ENCODE measurements at places on chromosomes 13 and 19.

DNA sequence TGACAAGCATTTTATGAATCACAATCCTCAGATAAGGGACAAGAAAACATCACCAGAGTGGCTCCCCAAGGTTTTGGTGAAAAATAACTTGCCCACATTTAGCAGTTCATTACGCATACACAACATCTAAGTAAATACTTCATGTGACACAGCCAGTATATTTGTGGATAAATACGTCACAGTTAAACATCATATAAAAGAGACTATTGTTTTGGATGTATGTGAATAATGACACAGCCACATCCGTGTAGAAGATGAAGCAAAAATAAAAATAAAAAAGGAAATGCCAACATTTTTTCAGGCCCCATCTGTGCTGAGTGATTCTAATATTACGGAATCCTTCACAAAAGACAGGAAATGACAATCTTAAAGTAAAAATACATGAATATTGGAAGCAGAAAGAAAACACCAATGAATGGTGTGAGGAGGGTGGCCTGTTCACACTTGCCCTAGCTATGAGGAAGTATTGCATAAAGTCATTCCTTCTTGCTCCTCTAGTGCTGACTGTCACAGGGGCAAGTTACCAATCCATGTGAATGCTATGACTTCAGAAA is 457.1 kb downstream of the KLF12 start:
- peak; percentile 43 for DNase-seq

DNA sequence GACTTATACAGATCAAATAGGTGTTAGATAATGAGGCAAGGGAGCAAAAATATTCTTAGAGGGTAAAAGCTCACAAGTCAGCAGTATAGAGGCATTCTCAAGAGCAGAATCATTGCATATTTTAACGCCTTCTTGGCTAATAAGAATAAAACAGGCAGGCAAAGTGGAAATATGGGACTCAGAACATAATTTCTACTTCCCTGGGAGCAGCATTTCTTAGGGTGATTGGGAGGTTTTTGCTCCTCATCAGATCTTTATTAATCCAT is 39.6 kb downstream of the LHFPL6 start:
- DNase-seq = no peak

DNA sequence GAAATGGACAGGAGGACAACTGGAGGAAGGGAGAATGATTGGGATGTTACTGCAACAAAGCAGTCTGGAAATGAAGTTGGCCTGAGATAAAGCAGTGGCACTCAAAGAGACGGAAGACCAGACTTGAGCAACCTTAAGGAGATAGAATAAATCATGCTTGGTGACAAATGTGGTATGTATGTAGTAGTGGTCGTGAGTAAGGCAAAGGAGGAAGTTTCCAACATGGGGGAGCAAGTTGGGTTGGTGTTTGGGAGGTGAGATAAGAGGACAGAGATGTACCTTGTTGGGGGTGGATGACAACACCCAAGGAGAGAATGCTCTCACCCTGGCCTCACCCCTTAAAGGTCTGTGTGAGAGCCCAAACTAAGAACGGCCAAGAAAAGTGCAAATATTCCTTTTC is 420.5 kb downstream of the DIAPH3 start:
- no peak for DNase-seq

GRCh38 chr13:44140888-44141724 is 232.5 kb upstream of the SERP2 start:
- peak; percentile 24 for DNase-seq

DNA sequence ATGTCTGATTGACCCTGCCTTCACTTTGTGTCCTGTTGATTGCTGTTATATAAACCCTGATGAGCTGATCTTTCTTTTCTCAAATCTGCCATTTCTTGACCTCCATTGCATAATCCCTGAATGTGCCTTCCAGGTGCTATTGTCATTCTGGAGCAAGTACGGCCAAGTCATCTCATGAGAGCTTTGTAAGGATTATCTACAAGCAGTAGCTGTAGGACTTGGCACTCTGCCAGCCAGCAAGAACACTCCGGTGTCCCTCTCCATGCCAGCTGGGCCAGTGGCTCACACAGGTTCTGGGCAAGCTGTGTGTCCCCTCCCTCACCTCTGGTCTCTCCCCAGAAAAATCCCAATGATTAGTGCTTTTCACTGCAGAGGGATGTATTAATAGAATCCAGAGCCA is 348.1 kb downstream of the FOXO1 start:
- DNase-seq = no peak
